ENCODE measurements at places on chromosomes 6 and 20.

GRCh38 chr20:44837946-44838345, 27.6 kb upstream of the RIMS4 start:
- no peak for DNase-seq

DNA sequence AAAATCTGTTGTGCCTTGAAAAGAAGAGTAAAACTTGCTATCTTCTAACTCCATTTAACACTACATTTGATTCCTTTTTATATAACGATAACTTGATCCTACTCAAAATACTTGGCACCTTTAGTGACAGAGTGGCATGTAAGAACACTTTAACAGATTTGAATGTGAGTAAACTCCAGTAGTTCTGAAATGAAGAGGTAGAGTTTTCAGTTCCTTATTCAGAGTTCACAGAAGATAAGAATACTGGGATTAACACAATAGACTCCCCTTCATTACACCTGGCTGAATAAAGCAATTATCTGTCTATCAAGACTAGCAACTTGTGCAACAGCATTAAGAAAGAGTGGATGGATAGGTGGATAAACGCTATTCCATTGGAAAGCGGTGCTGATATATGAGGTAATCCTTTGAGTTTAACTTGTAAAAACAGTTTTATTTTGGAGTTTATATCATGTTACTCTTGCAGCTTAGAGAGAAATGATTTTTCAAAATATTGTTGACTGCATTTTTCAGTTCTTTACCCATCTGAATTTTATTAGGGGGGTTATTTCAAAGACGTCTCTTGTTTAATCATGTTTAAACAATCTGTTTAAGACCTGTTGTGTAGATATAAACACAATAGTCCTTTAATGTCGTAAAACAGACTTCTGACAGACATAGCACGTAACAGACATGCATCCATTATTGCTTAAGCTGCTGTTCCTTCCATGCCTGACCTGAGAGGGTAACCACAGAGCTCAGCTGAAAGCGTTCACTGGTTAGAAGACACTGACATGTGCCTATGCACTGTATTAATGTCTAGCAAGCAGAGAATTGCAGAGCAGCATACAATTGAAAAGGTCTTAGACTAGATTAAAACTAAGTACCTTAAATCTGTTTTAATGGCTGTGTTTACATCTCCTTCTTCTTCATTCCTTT, 102.4 kb upstream of the SUPT3H start:
- peak; percentile 37 for DNase-seq

- no peak for DNase-seq
Observed at GRCh38 chr20:60372822-60373221, 414.6 kb downstream of the CDH26 start.

GRCh38 chr6:124792386-124792785, 169.9 kb upstream of the RNF217 start:
- DNase-seq: no peak

- DNase-seq: no peak
Observed at GRCh38 chr6:132198040-132198439, 203.2 kb downstream of the MOXD1 start.

GRCh38 chr20:50237349-50237748, 46.7 kb downstream of the CEBPB start:
- DNase-seq: peak; percentile 60

GRCh38 chr20:16574656-16575355, 1.6 kb upstream of the KIF16B start:
- DNase-seq: peak; percentile 78

- DNase-seq: no peak
Observed at GRCh38 chr6:2920671-2921112, 17.6 kb upstream of the SERPINB9 start.

DNA sequence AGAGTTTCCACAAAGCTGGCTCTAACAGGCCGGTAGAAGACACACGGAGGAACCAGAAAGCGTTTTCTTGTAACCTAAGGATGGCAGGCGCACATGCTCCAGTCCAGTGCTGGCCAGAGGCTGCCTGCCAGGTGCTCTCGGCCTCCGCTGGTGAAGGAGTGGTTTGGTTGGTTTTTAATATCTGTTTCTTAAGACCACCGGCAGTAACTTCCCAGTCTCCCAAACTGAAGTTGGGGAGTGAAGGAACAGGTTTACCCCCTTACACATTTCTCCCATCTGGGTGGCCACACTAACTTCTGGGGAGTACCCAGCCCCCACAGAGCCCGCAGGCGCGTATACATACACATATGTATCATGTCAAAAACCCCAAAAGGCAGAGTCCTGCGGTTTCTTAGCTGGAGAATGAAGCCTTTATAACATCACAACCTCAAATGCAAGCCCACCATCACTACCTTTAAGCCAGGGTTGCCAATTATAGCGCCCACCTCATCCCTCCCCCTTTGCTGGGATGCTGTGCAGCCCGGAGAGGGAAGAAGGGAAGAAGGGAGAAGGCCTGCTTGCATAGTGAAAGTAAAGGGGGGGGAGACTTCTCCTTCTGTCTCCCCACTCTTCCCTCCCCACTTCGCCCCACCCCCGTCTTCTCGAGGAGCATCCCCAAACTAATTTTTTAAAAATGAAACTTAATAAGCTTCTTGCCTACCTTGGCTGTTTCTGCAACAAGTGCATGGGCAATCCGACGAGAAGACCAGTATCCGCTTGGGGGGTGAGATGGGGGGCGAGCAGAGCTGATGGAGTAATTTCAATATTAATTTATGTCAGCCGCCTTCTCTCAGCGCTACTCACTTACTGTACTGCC, 1.0 kb downstream of the TRERF1 start:
- peak; percentile 13 for DNase-seq

DNA sequence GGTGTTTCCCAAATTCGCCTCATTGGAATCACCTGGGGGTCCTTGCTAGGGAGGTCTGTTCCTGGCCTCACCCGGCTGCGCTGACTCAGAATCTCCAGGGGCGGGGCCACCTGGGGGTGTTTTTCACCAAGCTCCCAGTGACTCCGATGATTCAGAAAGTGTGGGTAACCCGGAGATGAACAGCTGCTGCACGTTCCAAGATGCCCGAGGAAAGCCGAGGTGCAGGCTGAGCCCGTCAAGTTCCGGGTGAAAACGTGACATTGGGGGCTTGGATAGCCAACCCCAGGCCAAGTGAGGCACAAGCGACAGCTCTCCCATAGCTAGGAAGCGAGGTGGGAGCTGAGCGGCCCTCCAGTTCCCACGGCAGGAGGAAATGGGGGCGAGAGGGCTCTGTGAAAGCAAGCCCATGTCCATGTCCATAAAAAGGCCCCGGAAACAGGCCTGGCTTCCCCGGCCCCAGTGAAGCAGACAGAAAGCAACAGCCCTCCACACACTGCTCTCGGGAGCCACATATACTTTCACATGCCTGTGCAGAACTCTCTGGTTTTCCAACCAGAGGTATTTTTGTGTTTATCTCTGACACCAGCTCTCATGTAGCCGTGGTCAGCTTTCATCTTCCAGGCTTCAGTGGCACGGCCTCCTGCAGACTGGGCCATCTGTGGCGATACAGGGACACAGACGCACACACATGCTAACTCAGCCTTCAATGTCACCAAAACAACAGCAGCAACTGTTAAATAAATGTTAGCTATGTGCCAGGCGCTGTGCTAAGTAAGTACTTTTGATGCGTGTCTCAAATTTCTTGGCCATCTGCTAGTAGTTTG, 90.7 kb upstream of the CCDC28A start:
- DNase-seq: no peak

GRCh38 chr6:8530785-8531435, 95.6 kb upstream of the SLC35B3 start:
- DNase-seq: no peak

DNA sequence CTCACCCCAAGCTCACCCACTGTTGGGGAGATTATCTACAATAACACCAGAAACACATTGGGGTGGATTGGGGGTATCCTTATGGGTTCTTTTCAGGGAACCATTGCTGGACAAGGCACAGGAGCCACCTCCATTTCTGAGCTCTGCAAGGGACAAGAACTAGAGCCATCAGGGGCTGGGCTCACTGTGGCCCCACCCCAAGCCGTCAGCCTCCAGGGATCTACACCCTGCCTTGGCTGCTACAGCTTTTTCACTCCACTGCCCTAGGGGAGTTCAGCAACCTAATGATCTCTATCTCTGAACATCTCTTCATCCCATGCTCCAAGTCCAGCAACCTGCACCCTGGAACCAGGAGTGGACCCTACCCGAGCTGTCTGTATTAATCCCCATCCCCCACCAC, 21.2 kb downstream of the MAVS start:
- DNase-seq: no peak

DNA sequence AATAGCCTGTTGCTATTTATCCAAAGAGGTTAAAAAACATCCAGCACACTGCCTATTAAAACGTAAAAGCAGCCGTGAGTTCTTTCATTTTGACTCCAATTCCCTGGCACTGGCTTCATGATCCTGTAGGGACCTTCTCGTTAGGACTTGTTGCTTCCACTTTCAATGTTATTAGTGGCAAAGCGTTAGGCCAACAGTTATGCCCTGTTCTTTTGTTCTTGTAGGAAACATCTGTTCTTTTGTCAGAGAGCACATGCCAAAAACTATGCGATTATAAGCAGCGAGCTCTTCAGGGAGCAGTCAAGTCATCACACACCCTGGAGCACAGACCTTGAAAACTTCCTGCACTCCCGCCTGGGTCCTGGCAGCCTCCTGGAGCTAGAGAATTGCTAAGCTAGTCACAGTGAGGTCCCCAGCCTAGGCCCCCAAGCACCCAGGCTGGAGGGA, 609.5 kb upstream of the ARID1B start:
- no peak for DNase-seq

DNA sequence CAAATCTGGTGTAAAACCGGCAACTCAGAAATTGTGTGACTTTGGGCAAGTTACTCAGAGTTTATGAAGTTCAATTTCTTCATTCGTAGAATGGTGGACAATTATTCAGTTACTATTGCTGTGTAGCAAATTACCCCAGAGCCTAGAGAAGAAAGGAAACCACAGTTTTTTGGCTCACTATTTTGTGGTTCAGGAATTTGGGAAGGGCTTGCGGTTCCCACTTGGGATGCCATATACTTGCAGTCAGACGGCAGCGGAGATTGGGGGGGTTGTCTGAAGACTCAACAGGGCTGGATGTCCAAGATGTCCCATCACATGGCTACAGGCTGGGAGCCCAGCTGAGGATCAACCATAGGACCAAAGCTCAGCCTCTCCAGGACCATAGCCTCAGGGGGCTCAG, 108.1 kb downstream of the PCSK2 start:
- DNase-seq: no peak

DNA sequence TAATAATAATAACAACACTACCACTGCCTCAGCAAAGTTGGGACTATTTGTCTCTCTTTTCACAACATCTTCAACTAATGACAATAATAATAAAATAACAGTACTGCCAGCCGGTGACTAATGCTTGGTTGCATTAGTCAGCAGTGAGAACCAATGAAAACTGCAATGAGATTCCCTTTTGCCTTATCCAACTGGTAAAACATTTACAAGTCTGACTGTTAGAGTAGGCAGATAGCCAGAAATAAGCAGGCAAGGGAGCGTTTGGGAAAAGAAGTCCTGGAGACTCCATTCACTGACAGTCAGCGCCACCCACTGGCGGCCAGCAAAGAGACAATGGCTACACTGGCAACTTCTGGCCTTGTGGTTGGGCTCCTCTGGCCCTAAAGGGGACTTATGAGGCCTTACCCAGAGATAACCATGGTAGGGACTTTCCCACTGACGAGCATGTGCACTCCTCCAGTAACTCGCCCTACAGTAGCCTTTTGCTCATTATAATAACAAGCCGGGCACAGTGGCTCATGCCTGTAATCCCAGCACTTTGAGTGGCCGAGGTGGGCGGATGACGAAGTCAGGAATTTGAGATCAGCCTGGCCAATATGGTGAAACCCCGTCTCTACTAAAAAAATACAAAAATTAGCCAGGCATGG, 3.4 kb upstream of the NSFL1C start:
- DNase-seq: peak; percentile 92

- peak; percentile 61 for DNase-seq
Observed at GRCh38 chr6:37048851-37049757, 43.6 kb downstream of the FGD2 start.

GRCh38 chr6:107523794-107524193, 33.9 kb downstream of the SOBP start:
- DNase-seq: no peak

- no peak for DNase-seq
Observed at GRCh38 chr6:170347091-170347490, 40.5 kb downstream of the FAM120B start.

DNA sequence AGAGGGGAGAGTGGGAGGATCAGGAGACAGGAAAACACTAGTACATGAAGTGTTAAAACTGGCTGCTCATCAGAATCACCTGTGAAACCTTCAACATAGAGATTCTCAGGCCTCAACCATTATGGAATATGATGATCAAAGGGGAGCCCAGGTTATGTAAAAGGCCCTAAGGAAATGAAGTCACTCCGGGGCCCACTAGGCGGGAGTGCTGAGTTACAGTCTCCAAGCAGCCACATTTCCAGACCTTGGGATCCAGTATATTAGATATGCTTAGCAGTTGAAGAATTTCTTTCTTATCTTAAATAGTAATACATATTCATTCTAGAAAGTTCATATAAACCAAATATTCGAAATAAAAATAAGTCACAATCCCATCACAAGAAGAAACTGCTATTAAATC, 476.3 kb downstream of the PRKN start:
- no peak for DNase-seq

- DNase-seq: no peak
Observed at GRCh38 chr6:85672050-85672449, 29.4 kb upstream of the SYNCRIP start.

DNA sequence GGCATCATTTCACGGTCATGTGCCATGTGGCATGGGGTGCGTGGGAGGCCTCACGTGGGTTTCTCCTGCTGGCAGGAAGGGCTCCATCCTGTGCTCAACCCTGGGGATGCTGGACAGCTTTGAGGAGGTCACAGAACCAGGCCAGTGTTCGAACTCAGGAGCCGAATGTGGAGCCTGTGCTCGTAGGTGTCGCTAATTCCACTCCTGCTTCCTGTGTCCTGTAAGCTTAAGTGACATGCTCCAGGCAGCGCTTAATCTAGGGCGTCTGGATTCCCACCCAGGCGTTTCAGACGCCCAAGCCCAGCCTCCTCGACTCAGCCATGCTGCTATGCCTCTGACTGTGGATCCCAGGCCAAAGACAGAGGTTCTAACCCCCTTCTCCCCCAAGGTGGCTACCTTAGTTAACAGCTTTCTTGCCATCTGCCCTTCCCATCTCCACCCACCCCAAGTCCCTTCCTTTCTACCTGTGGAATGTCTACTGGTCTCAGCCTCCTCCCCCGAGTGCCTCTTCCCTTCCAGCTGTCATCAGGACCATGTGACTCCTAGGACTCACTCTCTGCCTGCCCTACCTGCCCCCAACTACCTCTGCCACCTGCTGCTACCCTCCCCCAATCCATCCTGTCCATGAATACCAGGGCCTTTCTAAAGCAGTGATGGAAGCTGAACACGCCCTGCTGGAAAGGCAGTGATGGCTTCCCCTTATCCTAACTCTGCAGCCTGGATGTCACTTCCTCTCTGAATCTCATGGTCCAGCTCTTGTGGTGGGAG, 255.1 kb downstream of the CDH26 start:
- DNase-seq: no peak

- no peak for DNase-seq
Observed at GRCh38 chr6:54467384-54467783, 159.1 kb downstream of the TINAG start.

DNA sequence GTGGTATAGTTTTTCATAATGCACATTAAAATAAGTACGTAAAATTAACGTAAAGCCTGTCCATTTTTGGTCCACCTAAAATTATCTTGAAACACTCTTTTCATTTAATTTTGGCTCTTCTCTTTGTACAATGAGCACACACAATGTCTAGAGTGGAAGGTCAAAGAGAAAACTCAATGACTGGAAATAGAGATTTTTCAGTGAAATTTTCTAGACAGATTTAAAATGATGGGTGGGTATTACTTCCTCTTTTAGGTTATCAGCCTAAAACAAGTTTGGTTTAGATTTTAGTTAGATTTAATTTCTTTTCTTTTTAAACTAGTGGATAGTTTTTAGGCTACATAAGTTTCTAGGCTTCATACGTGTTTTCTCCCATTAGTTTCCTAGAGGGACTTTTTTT, 24.9 kb downstream of the DSE start:
- no peak for DNase-seq
